Cortex of kidney (tissue), 1 donor: ENCODE measurements at places on chromosomes 16 and 17.

DNA sequence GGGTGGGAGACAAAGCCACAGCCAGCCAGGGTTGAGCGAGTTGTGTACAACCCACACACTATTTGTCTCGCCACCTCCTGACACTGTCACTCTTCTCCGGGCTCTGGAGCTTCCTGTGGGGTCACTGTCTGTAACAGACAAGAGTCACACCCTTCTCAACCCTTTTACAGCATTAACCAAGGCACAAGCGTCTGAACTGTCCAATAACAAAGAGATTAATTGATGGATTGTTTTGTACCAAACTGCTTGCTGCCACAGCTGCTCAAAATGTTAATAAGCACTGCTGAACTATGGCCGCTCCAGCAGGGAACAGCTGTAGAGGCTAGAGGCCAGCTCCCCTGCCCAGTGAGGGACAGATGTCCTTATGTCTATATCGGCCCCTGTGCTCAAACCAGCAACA, 25.2 kb upstream of the HYDIN start:
- DNase-seq = no peak

GRCh38 chr16:79776243-79776847, 175.8 kb upstream of the MAF start:
- DNase-seq = no peak

DNA sequence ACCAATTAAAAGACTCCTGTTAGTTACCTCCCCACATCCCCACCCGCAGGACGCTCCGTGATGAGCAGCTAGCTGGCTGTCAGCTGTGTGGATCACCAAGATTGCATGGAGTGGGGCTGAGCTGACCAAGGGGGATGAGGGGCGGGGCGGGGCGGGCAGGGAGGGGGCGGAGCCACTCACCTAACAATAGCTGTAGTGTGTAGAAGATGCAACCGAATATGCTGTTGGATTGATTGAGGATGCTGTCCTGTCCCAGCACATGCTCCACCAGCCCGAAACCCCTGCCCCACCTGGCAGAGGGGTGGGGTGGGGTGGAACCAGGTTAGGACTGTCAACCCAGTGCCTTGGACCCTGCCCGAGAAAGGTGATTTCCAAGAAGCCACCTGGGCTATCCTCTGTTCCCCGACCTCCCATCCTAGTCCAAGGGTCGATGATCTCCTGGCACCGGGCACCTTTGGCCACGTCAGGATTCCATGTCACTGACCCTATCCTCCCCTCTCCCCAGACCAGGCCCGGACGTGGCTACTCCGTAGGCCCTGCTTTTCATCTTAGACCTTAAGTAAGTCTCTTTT, 1.4 kb downstream of the VKORC1 start:
- DNase-seq = no peak

DNA sequence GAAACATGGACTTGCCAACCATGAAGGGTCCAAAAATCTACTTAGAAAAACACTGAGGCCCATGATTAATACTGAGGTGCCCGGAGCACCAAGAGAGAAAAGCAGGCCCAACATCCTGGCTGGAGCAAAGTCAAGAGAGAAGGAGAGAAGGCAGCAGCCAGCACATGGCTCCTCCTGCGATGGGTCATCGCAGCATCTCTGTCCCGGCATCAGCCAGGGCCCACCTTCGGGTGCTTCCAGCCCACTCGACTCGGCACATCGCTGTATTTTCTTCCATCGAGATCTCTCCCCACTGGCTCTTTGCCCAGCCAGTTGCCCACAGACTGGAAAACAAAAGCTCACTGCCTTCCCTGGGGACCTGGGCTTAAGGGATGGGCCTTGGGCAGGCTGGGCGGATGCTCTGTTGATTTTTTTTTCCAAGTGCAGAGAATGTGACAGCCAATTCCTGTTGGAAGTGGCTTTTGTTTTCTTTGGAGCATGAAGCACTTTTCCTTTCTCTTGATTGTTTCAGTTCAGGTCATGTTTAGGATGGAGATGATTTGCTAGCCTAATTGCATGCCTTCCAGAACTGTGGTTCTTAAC, 58.1 kb downstream of the CYB5B start:
- DNase-seq = no peak

GRCh38 chr17:36057911-36058310, 6.2 kb upstream of the CCL18 start:
- DNase-seq = no peak

- DNase-seq = no peak
These were observed 66.1 kb downstream of the SMG6 start for GRCh38 chr17:2237521-2237921.

GRCh38 chr16:79210607-79211006, 389.9 kb downstream of the MAF start:
- DNase-seq = no peak

DNA sequence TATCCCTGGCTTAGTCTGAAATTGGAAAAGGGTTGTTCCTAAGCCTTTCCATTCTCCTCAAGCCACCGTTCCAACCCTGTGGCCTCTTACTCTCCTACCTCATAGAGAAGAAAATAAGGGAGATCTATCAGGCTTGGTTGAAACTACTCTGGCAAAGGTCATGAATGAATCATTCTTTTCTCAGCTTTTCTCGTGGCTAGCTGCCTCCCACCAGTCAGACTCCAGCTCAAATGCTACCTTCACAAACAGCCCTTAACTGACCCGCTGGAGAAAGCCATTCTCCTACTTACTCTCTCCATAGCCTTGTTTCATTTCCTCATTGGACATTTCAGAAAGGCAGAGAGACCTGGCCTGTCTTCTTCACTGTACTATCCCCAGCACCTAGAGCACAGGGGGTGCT, 8.9 kb downstream of the MYH10 start:
- DNase-seq = no peak

DNA sequence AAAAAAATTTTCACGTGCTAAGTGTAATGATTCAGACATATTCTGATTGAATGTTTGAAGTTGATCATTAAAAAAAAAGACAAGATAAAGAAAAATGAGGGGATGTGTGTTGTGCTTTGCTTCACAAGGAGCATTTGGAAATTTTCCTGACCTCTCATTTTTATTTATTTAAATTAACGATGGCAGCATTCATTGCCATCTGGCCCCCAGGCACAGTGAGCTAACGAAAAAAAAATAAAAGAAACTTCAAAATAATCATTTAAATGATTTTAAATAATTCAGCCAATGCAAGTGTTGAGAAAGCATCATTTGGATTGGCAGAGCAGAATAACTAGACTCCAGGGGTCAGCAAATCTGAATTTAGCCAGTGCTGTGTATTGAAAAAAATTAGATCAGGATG, 1037.2 kb downstream of the CDH11 start:
- no peak for DNase-seq

- DNase-seq = no peak
These were observed 67.5 kb downstream of the AMFR start for GRCh38 chr16:56357765-56358322.

- no peak for DNase-seq
These were observed 46.4 kb downstream of the IRF8 start for GRCh38 chr16:85945424-85945751.

- DNase-seq = no peak
These were observed 2.7 kb upstream of the CUEDC1 start for GRCh38 chr17:57957886-57958285.

DNA sequence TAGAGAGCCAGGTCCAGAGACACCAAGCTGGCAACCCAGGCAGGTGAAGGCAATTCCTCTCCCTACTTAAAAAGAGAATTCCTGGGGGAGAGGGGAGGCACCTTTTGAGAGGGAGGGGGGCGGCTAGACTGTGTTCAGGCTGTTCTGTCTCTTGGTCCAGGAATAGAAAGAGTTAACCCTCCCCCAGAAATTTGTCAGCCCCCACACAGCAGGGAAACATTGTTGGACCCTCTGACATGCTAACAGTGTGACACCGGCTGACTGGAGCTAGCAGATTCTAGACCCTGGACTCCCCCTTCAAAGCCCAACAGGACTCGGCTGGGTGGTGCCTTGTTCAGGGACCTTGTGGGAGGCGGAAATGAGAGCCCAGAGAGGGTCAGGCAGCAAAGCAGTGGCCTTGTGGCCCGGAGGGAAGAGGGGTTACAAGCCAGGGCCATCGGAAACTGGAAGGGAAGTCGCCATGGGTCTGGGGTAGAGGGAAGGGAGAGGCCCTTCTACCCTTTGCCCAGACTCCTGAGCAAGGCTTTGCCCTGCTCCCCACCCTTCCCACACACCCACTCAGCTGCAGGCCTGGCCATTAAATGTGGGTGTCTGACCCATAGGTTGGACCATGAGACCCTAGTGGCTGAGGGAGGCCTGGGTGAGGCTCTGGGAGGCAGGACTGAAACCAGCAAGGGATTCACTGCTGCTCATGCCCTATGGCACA, 44.6 kb downstream of the RAI1 start:
- no peak for DNase-seq

DNA sequence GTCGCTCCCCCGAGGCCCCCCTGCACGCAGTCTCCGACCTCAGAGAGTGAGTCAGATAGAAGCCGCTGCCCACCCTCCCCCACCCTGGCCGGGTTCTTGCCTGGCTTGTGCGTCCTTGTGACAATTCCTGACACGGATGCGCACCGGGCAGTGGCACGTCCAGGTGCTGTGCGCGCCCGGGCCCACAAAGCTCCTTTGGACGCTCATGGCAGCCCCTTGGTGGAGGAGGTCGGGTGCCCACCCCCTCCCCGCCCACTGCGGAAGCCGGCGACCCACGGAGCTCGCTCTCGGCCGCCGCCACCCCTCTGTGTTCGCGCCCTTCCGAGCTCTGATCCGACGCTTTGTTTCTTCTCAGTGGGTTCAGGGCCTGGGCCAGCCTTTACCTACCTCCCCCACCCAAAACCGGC, 662 bp upstream of the TUBB3 start:
- DNase-seq = no peak

DNA sequence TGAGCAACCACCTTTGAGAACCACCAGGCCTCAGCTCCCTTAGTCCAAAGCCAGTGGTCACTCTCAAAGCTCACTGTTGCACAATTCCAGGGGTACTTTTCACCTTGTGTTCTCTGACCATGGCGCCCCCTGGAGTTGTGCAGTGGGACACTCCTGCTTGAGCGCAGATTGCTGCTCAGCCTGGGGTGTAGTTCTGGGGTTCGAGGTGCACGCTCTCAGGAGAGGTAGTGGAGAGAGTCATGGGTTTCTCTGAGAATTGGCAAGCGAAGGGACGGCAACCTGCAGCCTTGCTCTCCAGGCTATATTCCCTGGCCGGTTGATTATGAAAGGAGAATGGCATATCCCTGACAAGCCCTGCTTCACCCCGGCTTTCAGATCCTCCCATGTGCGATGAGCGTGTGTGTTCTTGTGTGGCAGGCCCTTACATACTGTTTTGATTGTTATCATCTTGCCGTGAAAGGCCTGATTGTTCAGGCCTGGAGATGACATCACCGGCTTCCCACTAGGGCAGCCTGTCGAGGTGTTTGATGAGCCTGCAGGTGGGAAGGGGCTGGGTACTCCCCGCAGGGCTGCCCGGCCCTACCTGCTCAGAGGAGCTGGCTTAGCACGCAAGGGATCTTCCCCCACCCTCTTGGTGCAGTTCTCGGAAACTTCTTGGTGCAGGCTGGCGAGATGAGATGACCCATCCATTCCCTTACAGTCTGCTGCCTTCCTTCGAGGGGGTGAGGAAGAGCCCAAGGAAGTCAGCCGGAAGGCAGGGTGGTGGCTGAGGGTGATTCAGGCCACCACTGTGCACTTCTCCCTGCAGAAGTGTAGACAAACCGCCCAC, 431.2 kb downstream of the SLC39A11 start:
- DNase-seq = no peak

- no peak for DNase-seq
These were observed 24.1 kb upstream of the ABR start for GRCh38 chr17:1203967-1204291.

DNA sequence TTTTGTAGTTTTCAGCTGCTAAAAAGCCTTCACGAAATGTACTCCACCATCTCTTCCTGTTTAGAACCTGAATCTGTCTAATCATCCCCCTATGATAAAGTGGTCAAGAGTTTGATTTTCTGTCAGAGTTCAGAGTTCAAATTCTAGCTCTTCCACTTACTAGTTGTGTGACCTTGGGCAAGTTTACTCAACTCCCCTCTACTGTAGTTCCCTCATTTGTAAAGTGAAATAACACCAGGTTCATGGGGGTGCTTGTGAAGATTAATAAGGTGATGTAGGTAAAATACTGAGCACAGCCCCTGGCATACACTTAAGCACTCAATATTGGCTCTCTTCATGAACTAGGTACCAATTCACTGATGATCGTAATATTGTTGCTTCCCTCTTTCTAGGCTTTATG, 1.2 kb upstream of the CDC6 start:
- no peak for DNase-seq

GRCh38 chr17:78793415-78793814, 11.3 kb upstream of the CYTH1 start:
- no peak for DNase-seq

DNA sequence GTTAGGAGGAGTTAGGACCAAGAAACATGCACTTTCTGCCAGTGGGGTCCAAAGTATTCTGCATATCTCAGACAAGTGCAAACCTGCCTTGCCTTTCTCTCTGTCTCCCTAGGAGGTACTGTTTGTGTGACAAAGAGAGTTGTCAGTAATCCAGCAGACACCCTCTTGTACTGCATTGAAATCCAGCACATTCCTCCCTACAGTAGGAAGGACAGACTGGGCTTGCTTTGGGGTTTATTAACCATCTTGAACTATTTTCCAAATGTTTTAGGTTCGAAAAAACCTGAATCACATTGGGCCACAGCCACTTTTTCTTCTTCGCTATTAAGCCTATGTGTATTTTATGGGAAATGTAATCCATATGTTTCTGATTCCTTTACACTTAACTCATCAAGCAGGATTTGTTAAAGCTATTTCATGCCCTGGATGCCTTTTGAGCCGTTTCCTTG, 204.2 kb upstream of the KCNJ16 start:
- DNase-seq = no peak

GRCh38 chr16:10314811-10315210, 71.0 kb upstream of the ATF7IP2 start:
- DNase-seq = no peak

DNA sequence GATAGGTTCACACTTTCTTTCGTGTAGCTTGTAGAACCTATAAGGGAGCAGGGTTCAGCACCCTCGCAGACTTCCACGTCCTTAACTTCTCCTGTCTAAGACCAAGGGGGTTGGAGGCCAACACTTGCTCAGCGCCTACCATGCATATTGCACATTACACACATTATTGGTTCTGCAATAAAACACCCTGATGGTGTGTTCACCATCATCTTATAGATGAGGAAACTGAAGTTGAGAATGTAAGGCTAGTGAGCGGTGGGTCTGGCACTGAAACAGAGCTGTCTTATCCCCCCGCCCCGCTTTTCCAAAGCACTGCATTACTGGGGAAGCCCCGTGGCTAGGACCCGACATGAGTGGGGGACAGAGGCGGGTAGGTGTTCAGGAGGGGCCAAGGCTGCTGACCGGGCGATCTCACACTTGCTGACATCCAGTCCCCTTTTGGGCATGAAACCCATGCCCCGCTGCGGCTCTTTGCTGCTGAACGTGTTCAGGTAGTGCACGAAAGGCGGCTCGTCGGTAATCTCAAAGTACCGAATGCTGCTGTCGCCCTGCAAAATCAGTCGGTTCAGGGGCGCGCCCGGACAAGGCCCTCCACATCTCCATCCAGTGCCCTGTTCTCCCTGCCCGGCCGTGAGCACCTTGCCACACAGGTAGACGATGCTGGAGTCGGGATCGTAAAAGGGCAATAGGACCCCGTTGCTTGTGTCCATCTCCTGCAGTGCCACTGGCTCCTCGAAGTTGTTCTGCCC, 6.2 kb downstream of the CORO6 start:
- no peak for DNase-seq
